Large intestine (tissue), 12 donors: ENCODE measurements at places on chromosomes 7 and 10.

- no peaks in the 10 kb centered on the region for H3K4me1 ChIP-seq
- H3K27me3 ChIP-seq: no peaks in the 10 kb centered on the region
- DNase-seq: no peak
- no peaks in the 10 kb centered on the region for H3K36me3 ChIP-seq
- no peak overlapping the region for H3K27ac ChIP-seq
- H3K4me3 ChIP-seq: no peak overlapping the region
Observed at GRCh38 chr10:130905386-130905785, 406.1 kb downstream of the TCERG1L start.

DNA sequence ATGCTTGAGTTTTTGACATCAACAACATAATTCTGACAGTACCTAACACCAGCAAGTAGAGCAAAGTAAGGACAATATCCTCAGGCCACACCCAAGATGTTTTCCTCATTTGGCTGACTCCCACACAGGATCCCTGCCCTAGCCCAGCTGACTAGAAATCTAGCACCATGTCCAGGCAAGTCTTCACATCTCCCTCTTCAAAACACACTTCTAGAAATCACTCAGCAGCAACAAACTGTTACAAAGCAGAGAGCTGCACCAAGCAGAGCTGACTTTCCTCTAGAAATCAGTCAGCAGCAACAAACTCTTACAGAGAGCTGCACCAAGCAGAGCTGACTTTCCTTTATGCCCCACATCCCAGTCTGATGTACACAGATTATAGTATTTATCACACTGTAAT, 7.7 kb downstream of the TMEM168 start:
- H3K36me3 ChIP-seq: peaks cover 21% of the 10 kb centered on the region
- H3K27me3 ChIP-seq: no peaks in the 10 kb centered on the region
- no peak overlapping the region for H3K27ac ChIP-seq
- no peak overlapping the region for H3K4me3 ChIP-seq
- no peak for DNase-seq

DNA sequence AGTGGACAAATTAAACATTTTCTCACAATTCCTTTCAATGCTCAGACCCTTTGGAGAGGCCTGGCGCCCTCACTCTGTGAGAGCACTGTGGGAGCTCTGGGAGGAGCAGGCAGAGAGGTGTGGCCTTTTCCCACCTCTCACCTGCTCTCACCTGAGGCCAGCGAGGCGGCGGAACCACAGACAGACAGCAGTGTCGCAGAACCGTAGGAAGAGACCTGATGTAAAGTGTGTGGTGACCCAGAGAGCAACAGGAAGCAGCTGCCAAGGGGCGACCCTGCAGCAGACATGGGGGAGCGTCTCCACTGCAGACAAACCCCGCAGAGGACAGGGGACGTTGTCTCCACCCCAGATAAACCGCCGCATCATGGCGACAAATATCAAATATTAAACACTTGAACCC, 15.6 kb upstream of the PARP12 start:
- no peaks in the 10 kb centered on the region for H3K36me3 ChIP-seq
- H3K27ac ChIP-seq: no peak overlapping the region
- no peaks in the 10 kb centered on the region for H3K27me3 ChIP-seq
- H3K4me3 ChIP-seq: no peak overlapping the region
- DNase-seq: no peak
- peaks cover 6% of the 10 kb centered on the region for H3K4me1 ChIP-seq

DNA sequence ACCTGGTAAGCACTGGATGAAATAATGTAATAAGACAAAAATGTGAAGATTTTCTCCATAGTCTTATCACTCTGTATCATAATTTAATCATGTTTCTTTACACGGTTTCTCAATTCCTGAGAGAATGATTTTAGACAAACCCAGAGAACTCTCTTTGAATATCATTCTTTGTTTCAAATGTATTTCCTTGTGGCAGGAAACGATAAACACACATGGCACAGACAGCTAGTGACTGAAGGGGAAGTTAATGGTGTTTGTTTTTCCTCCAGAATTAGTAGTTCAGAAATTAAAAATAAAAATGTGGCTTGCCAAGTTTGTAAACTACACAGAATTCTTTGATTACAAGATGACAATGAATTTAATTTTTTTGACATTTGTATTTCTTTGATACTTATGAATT, 163.7 kb upstream of the PRPS1L1 start:
- H3K27ac ChIP-seq: no peak overlapping the region
- no peak overlapping the region for H3K4me3 ChIP-seq
- H3K27me3 ChIP-seq: no peaks in the 10 kb centered on the region
- H3K36me3 ChIP-seq: no peaks in the 10 kb centered on the region

DNA sequence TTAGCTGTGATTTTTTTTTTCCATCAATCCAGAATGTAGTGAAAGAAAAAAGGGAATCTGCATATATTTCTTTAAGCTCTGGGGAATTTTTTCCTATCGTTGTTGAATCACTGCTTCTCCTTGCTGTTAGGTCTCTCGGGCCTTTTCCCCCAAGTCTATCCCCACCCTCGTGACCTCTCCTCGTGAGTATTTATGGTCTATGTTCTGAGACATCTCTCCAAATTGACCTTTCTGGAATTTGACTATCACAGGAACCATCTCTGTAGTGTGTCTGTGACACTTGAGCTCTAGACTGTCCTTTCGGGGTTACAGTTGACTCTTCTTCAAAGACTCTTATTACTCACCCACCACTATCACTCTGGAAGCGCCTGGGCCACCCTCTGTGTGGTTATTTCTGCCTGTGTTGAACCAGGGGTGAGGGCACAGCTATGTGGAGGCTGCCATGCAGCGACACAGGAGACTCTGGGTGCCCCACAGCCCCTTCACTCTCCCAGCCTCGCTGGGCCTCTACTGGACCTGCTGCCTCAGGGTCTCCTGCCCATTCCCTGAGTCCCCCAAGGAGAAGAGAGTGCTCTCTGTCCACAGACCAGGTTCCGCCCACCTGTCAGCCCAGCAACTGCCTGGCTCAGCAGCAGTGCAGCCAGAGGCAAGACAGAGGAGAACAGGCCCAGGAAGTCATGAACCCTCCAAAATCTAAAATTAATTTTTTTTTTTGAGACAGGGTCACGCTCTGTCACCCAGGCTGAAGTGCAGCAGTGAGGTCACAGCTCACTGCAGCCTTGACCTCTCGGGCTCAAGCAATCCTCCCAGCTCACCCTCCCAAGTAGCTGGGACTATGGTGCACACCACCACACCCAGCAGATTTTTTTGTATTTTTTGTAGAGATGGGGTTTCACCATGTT, 45.7 kb upstream of the PTPRN2 start:
- no peaks in the 10 kb centered on the region for H3K27me3 ChIP-seq
- no peak overlapping the region for H3K27ac ChIP-seq
- H3K4me1 ChIP-seq: no peaks in the 10 kb centered on the region
- no peak overlapping the region for H3K4me3 ChIP-seq

- DNase-seq: no peak
- H3K36me3 ChIP-seq: no peaks in the 10 kb centered on the region
- H3K27me3 ChIP-seq: no peaks in the 10 kb centered on the region
- H3K27ac ChIP-seq: no peak overlapping the region
Observed at GRCh38 chr7:143205560-143206293, 16.1 kb upstream of the TAS2R40 start.

GRCh38 chr7:155213385-155213784, 84.3 kb upstream of the INSIG1 start:
- peaks cover 28% of the 10 kb centered on the region for H3K27me3 ChIP-seq
- H3K27ac ChIP-seq: no peak overlapping the region
- no peak for DNase-seq
- no peaks in the 10 kb centered on the region for H3K36me3 ChIP-seq

GRCh38 chr7:142440219-142440905, 182.5 kb upstream of the PRSS58 start:
- no peaks in the 10 kb centered on the region for H3K4me1 ChIP-seq
- no peak for DNase-seq
- no peaks in the 10 kb centered on the region for H3K36me3 ChIP-seq
- no peak overlapping the region for H3K4me3 ChIP-seq

- H3K36me3 ChIP-seq: no peaks in the 10 kb centered on the region
- no peak overlapping the region for H3K27ac ChIP-seq
- DNase-seq: no peak
- H3K27me3 ChIP-seq: peaks cover 10% of the 10 kb centered on the region
- H3K4me1 ChIP-seq: no peaks in the 10 kb centered on the region
- H3K4me3 ChIP-seq: no peak overlapping the region
Observed at GRCh38 chr10:70920519-70920918, 32.2 kb upstream of the PCBD1 start.

GRCh38 chr7:151761231-151761630, 115.7 kb downstream of the PRKAG2 start:
- H3K4me3 ChIP-seq: no peak overlapping the region
- no peaks in the 10 kb centered on the region for H3K27me3 ChIP-seq
- no peak overlapping the region for H3K27ac ChIP-seq
- no peak for DNase-seq
- peaks cover 26% of the 10 kb centered on the region for H3K36me3 ChIP-seq
- peaks cover 4% of the 10 kb centered on the region for H3K4me1 ChIP-seq

DNA sequence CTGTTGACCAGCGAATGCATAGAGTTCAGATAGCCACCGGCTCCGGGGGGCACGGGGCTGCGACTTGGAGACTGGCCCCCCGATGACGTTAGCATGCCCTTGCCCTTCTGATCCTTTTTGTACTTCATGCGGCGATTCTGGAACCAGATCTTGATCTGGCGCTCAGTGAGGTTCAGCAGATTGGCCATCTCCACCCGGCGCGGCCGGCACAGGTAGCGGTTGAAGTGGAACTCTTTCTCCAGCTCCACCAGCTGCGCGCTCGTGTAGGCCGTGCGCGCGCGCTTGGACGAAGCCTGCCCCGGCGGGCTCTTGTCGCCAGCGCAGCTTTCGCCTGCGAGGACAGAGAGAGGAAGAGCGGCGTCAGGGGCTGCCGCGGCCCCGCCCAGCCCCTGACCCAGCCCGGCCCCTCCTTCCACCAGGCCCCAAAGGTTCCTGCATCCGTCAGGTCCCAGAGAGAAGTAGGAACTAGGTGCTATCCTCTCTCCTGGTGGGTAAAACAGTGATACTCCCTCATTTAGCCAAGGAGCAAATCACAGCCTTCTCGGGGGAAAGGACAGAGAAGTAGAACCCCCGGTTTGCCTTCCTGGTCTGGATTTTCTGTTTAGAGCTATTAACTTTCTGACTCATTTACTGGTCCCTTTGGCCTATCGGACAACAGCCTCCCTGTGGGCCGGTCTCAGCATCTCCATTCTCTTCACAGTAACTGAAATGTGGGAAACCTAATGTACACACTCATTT, 6.1 kb upstream of the HOXA2 start:
- H3K27ac ChIP-seq: peak overlapping the region; percentile 80
- H3K4me1 ChIP-seq: peaks cover 15% of the 10 kb centered on the region
- H3K27me3 ChIP-seq: peaks cover 6% of the 10 kb centered on the region

DNA sequence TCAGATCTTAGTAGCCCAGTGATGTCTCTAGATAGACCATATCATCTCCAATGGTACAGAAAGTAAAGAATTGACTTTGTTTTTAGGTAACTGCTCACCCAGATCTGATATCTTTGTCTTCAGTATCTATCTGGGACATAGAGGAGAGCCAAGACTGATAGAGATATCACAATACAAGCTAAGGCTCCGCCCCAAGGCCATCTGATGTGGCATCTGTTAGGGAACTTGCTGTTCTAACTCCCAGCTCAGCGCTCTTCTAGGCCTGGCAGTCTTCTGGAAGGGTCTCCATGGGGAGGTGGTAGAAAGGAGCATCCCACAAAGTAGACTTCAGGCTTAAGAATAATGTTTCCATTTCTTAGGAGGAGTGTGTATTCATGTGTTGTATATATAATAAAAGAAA, 88.4 kb upstream of the SAMD8 start:
- H3K36me3 ChIP-seq: peaks cover 46% of the 10 kb centered on the region
- H3K27me3 ChIP-seq: no peaks in the 10 kb centered on the region
- no peak overlapping the region for H3K4me3 ChIP-seq
- DNase-seq: no peak

GRCh38 chr10:45437587-45438465, 63.8 kb downstream of the ALOX5 start:
- H3K4me3 ChIP-seq: no peak overlapping the region
- H3K36me3 ChIP-seq: no peaks in the 10 kb centered on the region
- H3K4me1 ChIP-seq: no peaks in the 10 kb centered on the region
- no peak overlapping the region for H3K27ac ChIP-seq

- DNase-seq: no peak
- H3K4me3 ChIP-seq: no peak overlapping the region
- no peaks in the 10 kb centered on the region for H3K36me3 ChIP-seq
- H3K27ac ChIP-seq: no peak overlapping the region
- H3K4me1 ChIP-seq: no peaks in the 10 kb centered on the region
Observed at GRCh38 chr10:65213170-65213569, 1692.0 kb downstream of the REEP3 start.

DNA sequence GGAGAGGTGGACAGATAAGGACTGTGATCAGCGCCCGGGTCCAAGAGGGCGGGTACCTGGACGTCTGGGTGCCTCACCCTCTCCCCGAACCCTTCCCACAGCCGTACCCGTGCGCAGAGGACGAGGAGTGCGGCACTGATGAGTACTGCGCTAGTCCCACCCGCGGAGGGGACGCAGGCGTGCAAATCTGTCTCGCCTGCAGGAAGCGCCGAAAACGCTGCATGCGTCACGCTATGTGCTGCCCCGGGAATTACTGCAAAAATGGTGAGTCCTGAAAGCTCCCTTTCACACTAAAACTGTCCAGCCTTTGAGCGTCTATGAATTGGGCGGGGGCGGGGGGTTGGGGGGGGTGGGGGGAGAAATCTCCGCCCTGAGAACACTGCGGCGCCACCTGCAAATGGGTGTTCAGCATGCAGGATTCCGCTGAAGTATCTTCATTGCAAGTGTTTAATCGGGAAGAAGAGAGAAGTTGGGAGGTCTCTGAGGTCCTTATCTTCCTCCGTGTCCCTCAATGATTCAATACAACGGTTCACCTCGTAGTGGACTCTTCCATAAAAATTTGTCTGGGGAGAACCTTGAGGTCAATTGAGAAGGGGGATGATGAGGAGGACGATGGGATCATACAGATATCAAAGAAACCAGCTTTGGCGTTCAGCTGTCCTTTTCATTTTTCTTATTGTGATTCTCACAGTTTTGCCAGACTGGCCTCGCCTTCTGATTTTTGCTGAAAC, 906 bp downstream of the DKK1 start:
- peak overlapping the region; percentile 52 for H3K4me3 ChIP-seq
- peaks cover 39% of the 10 kb centered on the region for H3K27me3 ChIP-seq
- H3K36me3 ChIP-seq: no peaks in the 10 kb centered on the region
- no peak overlapping the region for H3K27ac ChIP-seq
- H3K4me1 ChIP-seq: peaks cover 16% of the 10 kb centered on the region
- no peak for DNase-seq

- DNase-seq: no peak
- H3K36me3 ChIP-seq: no peaks in the 10 kb centered on the region
- peaks cover 6% of the 10 kb centered on the region for H3K4me1 ChIP-seq
- no peak overlapping the region for H3K4me3 ChIP-seq
- peaks cover 97% of the 10 kb centered on the region for H3K27me3 ChIP-seq
- H3K27ac ChIP-seq: no peak overlapping the region
Observed at GRCh38 chr10:123134915-123135414, 805 bp upstream of the HMX3 start.

- no peaks in the 10 kb centered on the region for H3K27me3 ChIP-seq
- no peak for DNase-seq
- no peak overlapping the region for H3K4me3 ChIP-seq
- H3K36me3 ChIP-seq: no peaks in the 10 kb centered on the region
- H3K27ac ChIP-seq: no peak overlapping the region
Observed at GRCh38 chr7:96734343-96734742, 24.7 kb upstream of the SEM1 start.

GRCh38 chr10:49164559-49165188, 23.5 kb downstream of the TMEM273 start:
- H3K4me1 ChIP-seq: no peaks in the 10 kb centered on the region
- H3K27ac ChIP-seq: no peak overlapping the region
- peak; percentile 47 for DNase-seq
- H3K36me3 ChIP-seq: no peaks in the 10 kb centered on the region

- H3K27me3 ChIP-seq: peaks cover 2% of the 10 kb centered on the region
- H3K4me1 ChIP-seq: peaks cover 12% of the 10 kb centered on the region
- peak overlapping the region; percentile 54 for H3K27ac ChIP-seq
- peaks cover 17% of the 10 kb centered on the region for H3K36me3 ChIP-seq
Observed at GRCh38 chr7:155299535-155300202, 2.0 kb downstream of the INSIG1 start.
